Activated T-helper 17 cell treated with anti-CD3 and anti-CD28 coated beads, Interleukin-2, amount 50 U/mL, for 72 hours (primary cell): ENCODE measurements at places on chromosomes 7 and 10. TPM values are rescaled to one million over a fixed set of nuclear protein-coding genes. Genes with fewer than 3 reads are reported as not detected.

The ASAH2 gene
- 3.1 TPM for total RNA-seq

The CADPS2 gene
- total RNA-seq: not detected

The FAM241B gene
- total RNA-seq: 16.0 TPM

The CPN1 gene
- total RNA-seq: not detected

The KCNH2 gene
- total RNA-seq: 0.77 TPM
